Activated T-cell treated with anti-CD3 and anti-CD28 coated beads, Interleukin-2, amount 50 U/mL, for 72 hours (primary cell): ENCODE measurements at places on chromosomes 7 and 10.

GRCh38 chr10:48811461-48811860 lies 126.8 kb downstream of the WDFY4 start:
- H3K4me3 ChIP-seq, result no peak overlapping the region
- H3K27me3 ChIP-seq, result no peaks in the 10 kb centered on the region
- no peaks in the 10 kb centered on the region for H3K4me1 ChIP-seq
- no peaks in the 10 kb centered on the region for H3K36me3 ChIP-seq
- H3K27ac ChIP-seq, result no peak overlapping the region
- DNase-seq, result no peak

GRCh38 chr10:77248104-77248790 lies 389.4 kb downstream of the KCNMA1 start:
- no peak overlapping the region for H3K27ac ChIP-seq
- H3K36me3 ChIP-seq, result no peaks in the 10 kb centered on the region
- H3K4me1 ChIP-seq, result no peaks in the 10 kb centered on the region
- no peak for DNase-seq

DNA sequence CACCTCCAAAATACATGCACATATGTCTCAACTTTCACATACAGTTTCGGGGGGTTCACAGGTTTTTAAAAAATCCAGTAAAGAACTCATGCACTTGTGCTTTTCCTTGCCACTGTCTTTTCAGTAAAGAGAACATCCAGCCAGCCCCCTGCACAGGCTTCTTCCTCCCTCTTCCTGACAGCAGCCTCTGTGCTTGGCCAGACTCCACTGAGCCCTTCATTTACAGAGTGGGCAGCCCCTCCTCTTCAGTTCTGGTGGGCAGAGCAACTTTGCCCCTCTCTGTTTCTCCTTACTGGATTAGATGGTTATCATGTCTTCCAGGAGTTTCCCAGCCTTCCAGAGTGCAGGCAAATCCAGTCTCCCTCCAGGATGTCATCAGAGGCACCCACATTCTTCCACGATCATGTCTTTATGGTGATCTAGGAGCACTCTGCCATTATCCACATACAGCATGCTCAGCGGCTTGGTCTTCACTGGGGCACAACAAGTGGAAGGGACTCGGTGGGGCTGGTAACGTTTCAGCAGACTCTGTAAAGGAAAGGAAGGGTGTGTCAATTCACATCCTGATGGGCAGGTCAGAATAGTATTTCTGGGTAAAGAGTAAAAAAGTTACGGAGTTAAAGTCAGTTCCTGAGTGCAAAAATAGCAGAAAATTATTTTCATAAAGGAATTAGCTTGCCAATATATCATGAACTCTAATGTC lies 8.8 kb downstream of the NODAL start:
- H3K27ac ChIP-seq, result no peak overlapping the region
- no peak for DNase-seq
- no peak overlapping the region for H3K4me3 ChIP-seq
- H3K4me1 ChIP-seq, result peaks cover 16% of the 10 kb centered on the region
- peaks cover 1% of the 10 kb centered on the region for H3K36me3 ChIP-seq

GRCh38 chr7:119037941-119038340 lies 813.4 kb downstream of the ANKRD7 start:
- H3K36me3 ChIP-seq, result peaks cover 5% of the 10 kb centered on the region
- no peak overlapping the region for H3K27ac ChIP-seq
- no peaks in the 10 kb centered on the region for H3K27me3 ChIP-seq
- no peak for DNase-seq

GRCh38 chr7:40922316-40922670 lies 780.6 kb downstream of the INHBA start:
- H3K27me3 ChIP-seq, result no peaks in the 10 kb centered on the region
- no peak overlapping the region for H3K27ac ChIP-seq
- DNase-seq, result no peak

DNA sequence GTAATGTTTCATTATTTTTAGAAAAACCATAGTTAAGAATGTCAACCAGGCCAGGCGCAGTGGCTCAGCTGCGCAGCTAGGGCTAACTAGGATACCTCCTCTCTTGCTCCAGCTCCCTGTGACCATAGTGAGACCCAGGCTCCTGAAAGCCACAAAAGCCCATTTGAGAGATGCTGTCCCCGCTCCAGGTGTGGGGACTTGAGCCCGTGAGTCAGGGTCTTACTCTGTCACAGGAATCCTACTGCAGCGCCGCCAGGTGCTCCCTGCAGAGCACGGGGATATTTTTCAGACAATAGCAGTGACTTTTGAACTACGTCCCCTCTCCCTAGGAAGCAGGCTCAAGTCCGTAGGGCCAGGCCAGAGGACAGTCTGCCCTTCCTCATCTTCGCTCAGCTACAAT lies 75.6 kb upstream of the NRBF2 start:
- no peak overlapping the region for H3K4me3 ChIP-seq
- peaks cover 13% of the 10 kb centered on the region for H3K27me3 ChIP-seq
- no peak overlapping the region for H3K27ac ChIP-seq
- H3K4me1 ChIP-seq, result peaks cover 14% of the 10 kb centered on the region
- DNase-seq, result no peak
- H3K36me3 ChIP-seq, result no peaks in the 10 kb centered on the region

GRCh38 chr7:48426966-48427555 lies 255.8 kb downstream of the ABCA13 start:
- no peak overlapping the region for H3K27ac ChIP-seq
- no peaks in the 10 kb centered on the region for H3K4me1 ChIP-seq
- H3K36me3 ChIP-seq, result no peaks in the 10 kb centered on the region
- no peak for DNase-seq
- no peak overlapping the region for H3K4me3 ChIP-seq

DNA sequence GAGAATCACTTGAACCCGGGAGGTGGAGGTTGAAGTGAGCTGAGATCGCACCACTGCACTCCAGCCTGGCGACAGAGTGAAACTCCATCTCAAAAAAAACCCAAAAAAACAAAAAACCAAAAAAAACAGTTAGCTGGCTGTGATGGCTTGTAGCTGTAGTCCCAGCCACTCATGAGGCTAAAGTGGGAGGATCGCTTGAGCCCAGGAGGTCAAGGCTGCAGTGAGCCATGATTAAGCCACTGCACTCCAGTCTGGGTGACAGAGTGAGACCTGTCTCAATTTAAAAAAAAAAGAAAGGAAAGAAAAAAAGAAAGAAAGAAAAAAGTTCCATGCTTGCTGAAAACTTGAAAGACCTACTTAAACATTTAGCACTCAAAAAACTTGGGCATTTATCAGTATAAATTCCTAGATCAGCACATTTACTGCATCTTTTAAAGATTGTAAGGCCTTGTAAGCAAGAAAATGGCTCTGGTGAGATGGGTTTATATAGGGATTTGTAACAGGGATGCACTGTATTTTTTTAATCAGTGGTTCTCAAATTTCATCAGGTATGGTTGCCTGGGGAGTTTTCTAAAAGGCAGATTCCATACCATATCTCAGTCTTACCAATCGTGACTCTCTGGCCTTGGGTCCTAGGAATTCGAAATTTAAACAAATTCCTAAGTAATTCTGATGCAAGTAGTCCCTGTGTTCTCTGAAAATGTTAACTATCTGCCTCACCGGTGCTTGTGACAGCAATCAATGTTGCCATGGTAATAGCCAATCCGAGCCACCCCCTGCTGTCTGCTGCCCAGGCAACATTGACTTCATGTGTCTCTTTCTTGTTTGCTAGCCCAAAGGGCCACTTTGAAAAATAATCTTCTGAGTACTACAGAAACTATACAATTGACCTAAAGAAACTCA lies 11.5 kb upstream of the NT5C2 start:
- DNase-seq, result no peak
- H3K4me1 ChIP-seq, result no peaks in the 10 kb centered on the region
- H3K36me3 ChIP-seq, result no peaks in the 10 kb centered on the region
- H3K27ac ChIP-seq, result no peak overlapping the region
- no peak overlapping the region for H3K4me3 ChIP-seq

DNA sequence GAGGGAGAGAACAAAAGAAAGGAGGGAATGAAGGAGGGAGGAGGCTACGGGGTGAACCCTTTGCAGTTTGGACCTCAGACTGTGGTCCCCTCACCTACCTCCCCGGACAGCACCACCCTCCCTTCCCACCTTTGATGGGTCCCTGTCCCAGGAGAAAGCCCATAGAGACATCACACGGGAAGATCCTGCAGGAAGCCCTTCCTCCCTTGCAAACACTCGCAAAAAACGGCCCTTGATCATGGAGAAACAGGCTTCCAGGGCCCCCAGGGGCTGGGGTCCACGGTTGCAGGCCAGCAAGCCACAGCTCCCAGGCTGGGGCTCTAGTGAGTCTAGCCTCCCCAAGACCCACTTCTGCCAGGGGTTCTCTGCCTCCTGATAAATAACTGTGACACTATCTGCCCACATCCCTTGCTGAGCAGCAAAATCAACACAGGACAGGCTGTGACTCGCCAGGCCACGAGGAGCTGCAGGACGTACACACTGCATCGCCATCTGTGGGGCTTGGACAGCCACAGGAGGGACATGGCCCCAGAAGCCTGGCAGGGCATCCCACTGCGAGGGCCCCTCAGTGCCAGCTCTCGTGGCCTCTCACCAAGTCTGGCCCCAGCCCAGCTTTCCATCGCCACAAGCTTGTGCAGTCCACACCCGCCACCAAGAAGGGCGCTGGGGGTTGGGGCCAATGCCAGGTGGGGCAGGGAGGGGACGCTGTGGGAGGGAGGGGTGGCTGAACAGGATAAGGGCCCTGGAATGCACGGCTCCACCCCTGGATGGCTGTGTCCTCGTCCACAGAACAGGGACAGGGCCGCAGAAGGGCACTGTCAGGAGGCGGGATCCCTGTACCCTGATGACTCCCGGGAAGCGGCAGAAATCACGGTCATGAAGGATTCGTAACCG lies 34.2 kb downstream of the PDGFA start:
- DNase-seq, result no peak
- no peaks in the 10 kb centered on the region for H3K36me3 ChIP-seq
- no peaks in the 10 kb centered on the region for H3K4me1 ChIP-seq
- H3K4me3 ChIP-seq, result no peak overlapping the region

DNA sequence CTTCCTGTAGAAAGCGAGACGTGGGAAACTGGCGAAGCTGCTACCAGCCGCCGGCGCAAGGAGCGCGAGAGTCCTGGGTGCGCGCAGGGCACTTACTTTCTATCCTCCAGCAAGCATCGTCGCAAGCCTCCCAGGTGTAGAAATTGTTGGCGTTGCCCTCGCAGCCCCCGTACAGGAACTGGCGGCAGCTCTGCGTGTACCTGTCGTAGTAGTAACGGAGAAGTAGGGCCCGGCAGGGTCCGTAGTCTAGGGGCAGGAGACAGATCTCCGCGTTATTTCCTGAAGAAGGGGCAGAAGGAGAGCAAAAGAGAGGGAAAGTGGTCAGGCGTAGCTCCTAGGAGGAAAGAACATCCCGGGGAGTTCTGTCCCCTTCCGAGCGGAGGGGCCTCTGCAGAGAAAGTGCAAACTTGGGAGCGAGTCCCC lies 501 bp downstream of the TFPI2 start:
- peak overlapping the region; percentile 87 for H3K4me3 ChIP-seq
- peak; percentile 4 for DNase-seq
- no peak overlapping the region for H3K27ac ChIP-seq
- H3K27me3 ChIP-seq, result peaks cover 60% of the 10 kb centered on the region
- no peaks in the 10 kb centered on the region for H3K36me3 ChIP-seq
- peaks cover 9% of the 10 kb centered on the region for H3K4me1 ChIP-seq

DNA sequence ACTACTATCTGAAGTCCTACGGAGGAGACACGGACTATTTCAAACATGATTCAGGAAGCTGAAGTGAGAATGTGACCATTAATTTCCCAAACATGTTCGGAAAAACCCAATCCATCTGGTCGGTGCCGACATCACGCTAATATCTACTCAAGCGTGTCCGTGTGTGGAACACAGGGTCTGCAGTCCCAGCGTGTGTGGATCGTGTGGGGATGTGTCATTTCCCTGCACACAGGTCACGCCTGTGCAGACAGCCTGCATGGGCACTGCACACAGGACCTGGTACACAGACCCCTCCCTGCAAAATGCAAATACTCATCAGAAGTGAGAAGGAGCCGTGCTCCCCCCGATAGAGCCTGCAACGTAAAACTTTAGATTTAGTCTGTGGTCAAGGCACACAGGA lies 57.8 kb downstream of the CARD11 start:
- no peaks in the 10 kb centered on the region for H3K27me3 ChIP-seq
- no peak overlapping the region for H3K4me3 ChIP-seq
- no peak for DNase-seq
- H3K36me3 ChIP-seq, result peaks cover 11% of the 10 kb centered on the region
- peaks cover 67% of the 10 kb centered on the region for H3K4me1 ChIP-seq
